ENCODE measurements at places on chromosomes 2 and 18.

- DNase-seq, result no peak
Measured at GRCh38 chr2:38296197-38296780, 80.8 kb downstream of the ATL2 start.

GRCh38 chr2:230706053-230706521 is 6.6 kb upstream of the CAB39 start:
- no peak for DNase-seq

DNA sequence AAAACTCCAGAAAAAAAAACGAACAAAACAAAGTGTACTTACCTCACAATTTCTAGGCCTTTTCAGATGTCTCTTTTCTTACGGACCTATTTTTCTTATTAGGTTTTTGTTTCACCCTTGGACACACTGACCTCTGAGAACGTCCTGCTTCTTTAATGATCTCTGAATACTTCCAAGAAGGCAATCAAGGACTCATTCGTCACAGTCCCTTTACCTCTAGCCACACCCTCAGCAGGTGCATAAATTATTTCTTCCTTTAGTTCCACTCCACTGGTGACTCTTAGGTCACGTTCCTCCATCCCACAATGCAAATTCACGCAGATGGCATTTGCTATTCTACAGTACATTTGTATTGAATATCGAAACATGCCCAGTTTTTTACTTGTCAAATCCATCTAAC is 21.9 kb downstream of the PELI1 start:
- no peak for DNase-seq

- no peak for DNase-seq
Measured at GRCh38 chr2:446963-447530, 159.2 kb upstream of the ALKAL2 start.

GRCh38 chr2:98465456-98466226 is 21.0 kb downstream of the INPP4A start:
- no peak for DNase-seq

GRCh38 chr2:152542995-152543481 is 174.2 kb downstream of the PRPF40A start:
- DNase-seq, result no peak

GRCh38 chr2:12326449-12327190 is 390.1 kb upstream of the TRIB2 start:
- no peak for DNase-seq

Data from activated CD4-positive, alpha-beta T cell treated with anti-CD3 and anti-CD28 coated beads for 24 hours (primary cell).